Activated CD8-positive, alpha-beta memory T cell treated with anti-CD3 and anti-CD28 coated beads, Interleukin-2, amount 10 ng/mL, durations not matched to agents 7 days and 5 days (primary cell): ENCODE measurements at places on chromosomes 3 and 15.

- peak; percentile 43 for DNase-seq
- H3K36me3 ChIP-seq, result no peaks in the 10 kb centered on the region
- H3K27me3 ChIP-seq, result no peaks in the 10 kb centered on the region
- no peak overlapping the region for H3K4me3 ChIP-seq
- no peak overlapping the region for H3K27ac ChIP-seq
Measured at GRCh38 chr3:10964537-10965167, 27.9 kb upstream of the SLC6A1 start.

GRCh38 chr3:37136067-37136466 is 38.3 kb downstream of the LRRFIP2 start:
- peaks cover 8% of the 10 kb centered on the region for H3K4me1 ChIP-seq
- H3K27ac ChIP-seq, result no peak overlapping the region
- no peak for DNase-seq
- H3K27me3 ChIP-seq, result no peaks in the 10 kb centered on the region
- no peak overlapping the region for H3K4me3 ChIP-seq

GRCh38 chr15:90609242-90610180 is 79.8 kb downstream of the CRTC3 start:
- peaks cover 28% of the 10 kb centered on the region for H3K36me3 ChIP-seq
- no peak overlapping the region for H3K27ac ChIP-seq
- no peak overlapping the region for H3K4me3 ChIP-seq
- H3K4me1 ChIP-seq, result peaks cover 7% of the 10 kb centered on the region

- no peaks in the 10 kb centered on the region for H3K27me3 ChIP-seq
- no peaks in the 10 kb centered on the region for H3K36me3 ChIP-seq
- no peaks in the 10 kb centered on the region for H3K4me1 ChIP-seq
Measured at GRCh38 chr3:24351779-24352469, 142.7 kb downstream of the THRB start.

GRCh38 chr3:9951126-9951525 is 1.1 kb downstream of the PRRT3 start:
- DNase-seq, result no peak
- no peaks in the 10 kb centered on the region for H3K36me3 ChIP-seq
- peak overlapping the region; percentile 62 for H3K27ac ChIP-seq
- H3K4me3 ChIP-seq, result peak overlapping the region; percentile 76
- H3K27me3 ChIP-seq, result no peaks in the 10 kb centered on the region
- peaks cover 20% of the 10 kb centered on the region for H3K4me1 ChIP-seq

DNA sequence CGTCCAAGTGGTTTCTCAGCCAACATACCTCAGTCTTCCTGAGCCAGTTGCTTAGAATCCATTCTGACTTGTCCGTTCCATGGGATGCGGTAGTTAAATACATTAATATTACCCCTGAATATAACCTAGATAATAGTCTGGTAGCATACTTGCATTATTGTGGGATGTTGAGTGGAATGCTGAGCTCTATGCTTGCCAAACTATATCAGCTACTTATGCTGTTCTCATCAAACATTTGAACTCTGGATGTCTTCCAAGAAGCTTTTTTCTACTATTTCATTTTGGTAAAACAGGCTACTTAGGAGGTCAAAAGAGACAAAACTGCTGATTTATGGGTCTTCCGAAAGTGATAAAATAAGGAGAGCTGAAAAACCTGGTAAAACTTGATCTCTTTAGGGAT is 429.5 kb downstream of the NAALADL2 start:
- H3K36me3 ChIP-seq, result no peaks in the 10 kb centered on the region
- no peak for DNase-seq
- H3K27me3 ChIP-seq, result no peaks in the 10 kb centered on the region
- no peak overlapping the region for H3K4me3 ChIP-seq

DNA sequence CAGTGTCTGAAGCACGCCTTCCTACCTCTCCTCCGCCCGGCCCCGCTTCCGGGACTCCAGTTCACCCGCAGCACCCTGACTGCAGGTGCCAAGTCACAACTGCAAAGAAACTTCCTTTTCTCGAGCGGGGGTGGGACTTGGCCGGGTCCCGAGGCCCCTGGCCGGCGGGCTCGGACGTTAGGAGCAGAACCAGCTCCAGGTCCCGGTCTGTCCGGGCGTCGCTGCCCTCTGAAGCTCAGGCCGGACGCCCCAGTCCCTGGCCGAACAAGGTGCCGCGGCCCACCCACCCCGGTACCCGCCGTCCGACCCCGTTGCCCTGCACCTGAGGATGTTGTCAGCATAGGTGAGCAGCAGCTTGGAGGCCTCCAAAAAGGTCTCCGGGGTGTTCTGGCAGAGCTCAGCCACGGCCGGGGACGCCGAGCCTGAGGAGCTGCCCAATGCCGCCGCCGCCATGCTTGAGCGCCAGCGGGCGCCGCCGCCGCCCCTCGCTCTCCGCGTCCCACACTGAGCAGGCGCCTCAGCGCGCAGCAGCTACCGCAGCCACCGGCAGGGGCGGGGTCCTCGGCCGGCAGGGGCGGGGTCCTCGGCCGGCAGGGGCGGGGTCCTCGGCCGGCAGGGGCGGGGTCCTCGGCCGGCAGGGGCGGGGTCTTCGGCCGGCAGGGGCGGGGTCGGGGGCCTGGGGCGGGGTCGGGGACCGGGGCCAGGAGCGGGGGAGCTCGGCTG is at the start of gene NGLY1:
Gene NGLY1, minus strand, starts transcription at position 506 of the 723 bp plus-strand sequence. Its CDS starts 53 bp downstream, at position 453.
- peak within 1 kb of the TSS; percentile 84 for H3K27ac ChIP-seq
- H3K27me3 ChIP-seq, result no peaks in the 10 kb centered on the region
- peaks cover 42% of the 10 kb centered on the region for H3K4me1 ChIP-seq
- peaks cover 19% of the 10 kb centered on the region for H3K36me3 ChIP-seq
- DNase-seq, result peak; percentile 88
- peak within 1 kb of the TSS; percentile 94 for H3K4me3 ChIP-seq

DNA sequence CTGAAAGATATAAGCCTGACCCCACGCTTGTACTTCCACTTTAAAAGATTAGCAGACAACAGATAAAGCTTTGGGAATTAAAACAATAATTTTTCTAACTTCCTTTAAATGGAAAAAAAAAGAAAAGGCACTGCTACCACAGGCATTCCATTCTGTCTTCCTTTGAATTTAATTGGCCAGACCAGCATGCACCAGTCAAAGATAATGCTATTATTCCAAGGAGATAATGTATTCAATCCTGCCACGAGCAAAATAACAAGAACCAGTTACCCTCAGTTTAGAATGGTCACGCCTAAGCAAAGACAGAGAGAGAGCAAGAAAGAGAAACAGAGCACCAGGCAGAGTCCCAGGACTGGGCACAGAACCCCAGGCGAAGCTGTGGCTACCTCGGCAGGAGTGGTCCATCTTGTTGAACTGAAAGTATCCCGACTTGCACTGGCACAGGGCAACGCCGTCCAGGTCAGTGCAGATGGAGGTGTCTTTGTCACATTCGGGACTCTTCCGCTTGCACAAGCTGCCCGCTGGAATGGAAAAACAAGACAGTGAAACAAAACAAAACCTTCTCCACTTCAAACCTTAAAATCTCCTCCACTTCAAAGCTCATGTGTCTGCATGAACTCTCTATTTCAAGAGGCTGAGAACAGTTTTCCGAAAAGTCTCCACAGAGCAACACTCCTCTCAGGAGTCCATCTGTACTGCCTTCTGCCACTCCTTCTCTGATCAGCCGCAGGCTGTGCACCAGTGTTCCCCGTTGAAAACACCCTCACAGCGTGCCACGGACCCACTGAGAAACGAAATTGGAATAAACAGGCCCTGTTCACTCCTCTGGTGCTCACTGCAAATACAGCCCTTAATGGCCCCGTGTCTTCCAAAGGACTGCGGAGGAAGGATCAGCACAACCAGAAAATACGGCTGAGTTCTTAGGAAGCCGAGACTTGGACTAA is 58.2 kb downstream of the HEG1 start:
- H3K4me1 ChIP-seq, result peaks cover 16% of the 10 kb centered on the region
- H3K4me3 ChIP-seq, result no peak overlapping the region
- DNase-seq, result no peak
- H3K36me3 ChIP-seq, result peaks cover 32% of the 10 kb centered on the region
- H3K27ac ChIP-seq, result no peak overlapping the region

GRCh38 chr3:65210026-65210814 is 522.4 kb upstream of the ADAMTS9 start:
- no peak for DNase-seq
- H3K4me1 ChIP-seq, result no peaks in the 10 kb centered on the region
- no peak overlapping the region for H3K27ac ChIP-seq
- H3K4me3 ChIP-seq, result no peak overlapping the region
- no peaks in the 10 kb centered on the region for H3K36me3 ChIP-seq

- peaks cover 11% of the 10 kb centered on the region for H3K4me1 ChIP-seq
- no peaks in the 10 kb centered on the region for H3K36me3 ChIP-seq
- no peak overlapping the region for H3K4me3 ChIP-seq
- H3K27me3 ChIP-seq, result peaks cover 39% of the 10 kb centered on the region
Measured at GRCh38 chr3:134369231-134369741, 5.0 kb downstream of the AMOTL2 start.

DNA sequence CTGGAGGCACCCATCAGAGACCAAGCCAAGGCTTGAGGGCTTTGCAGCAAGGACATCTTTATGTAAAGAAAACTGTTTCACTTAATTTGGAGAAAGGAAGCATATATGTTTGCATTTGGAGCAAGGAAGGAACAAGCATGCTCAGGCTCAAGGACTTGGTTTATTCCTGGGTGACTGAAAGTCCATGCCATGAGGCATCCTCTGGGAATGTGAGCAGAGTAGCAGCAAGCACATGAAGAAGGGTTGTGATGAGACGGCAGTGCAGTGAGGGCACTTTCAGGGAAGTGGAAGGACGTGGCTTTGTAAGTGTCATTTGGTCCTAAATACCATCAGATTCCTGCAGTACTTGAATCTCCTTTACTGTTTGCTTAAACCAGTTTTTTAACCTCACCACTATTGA is 26.8 kb downstream of the POLG start:
- H3K4me1 ChIP-seq, result peaks cover 8% of the 10 kb centered on the region
- H3K4me3 ChIP-seq, result no peak overlapping the region
- H3K27ac ChIP-seq, result no peak overlapping the region
- DNase-seq, result no peak
- peaks cover 77% of the 10 kb centered on the region for H3K36me3 ChIP-seq

DNA sequence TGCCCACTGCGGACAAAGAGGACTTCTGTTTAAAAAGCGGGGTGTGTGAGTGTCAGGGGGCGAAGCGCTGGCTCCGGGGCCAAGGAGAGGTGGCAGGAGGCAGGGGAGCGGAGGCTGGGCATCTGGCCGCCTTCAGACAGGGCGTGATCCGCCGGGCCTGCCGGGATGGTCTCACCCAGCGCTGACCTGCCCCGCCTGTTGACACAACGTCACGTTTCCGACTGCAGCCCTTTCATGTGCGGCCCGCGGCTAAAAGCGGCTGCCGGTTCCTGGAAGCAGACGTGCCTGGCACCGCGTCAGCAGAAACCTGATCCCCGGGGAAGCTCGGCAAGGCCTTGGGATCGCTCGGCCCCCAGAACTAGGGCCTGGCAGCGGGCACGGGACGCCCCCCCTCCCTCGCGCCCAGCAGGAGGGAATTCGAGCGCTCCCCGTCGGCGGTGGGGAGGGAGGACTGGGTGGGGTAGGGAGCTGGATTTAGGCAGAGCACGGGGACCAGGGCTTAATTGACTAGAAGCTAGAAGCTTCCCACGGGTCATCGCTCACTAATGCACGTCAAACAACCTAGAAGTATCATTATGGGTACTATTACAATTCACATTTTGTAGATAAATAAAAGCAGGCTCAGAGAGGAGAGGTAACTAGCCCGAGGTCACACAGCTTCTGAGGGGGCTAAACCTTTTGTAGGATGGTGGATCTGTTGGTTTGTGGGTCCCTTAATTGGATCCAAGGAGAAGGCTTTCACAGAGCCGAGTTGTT is 7.7 kb downstream of the BHLHE40 start:
- H3K27ac ChIP-seq, result peak overlapping the region; percentile 92
- H3K36me3 ChIP-seq, result peaks cover 41% of the 10 kb centered on the region
- no peaks in the 10 kb centered on the region for H3K27me3 ChIP-seq
- peak overlapping the region; percentile 93 for H3K4me3 ChIP-seq
- DNase-seq, result peak; percentile 92

GRCh38 chr3:9244495-9245183 is 4.8 kb downstream of the SRGAP3 start:
- H3K27me3 ChIP-seq, result peaks cover 32% of the 10 kb centered on the region
- no peak for DNase-seq
- H3K36me3 ChIP-seq, result no peaks in the 10 kb centered on the region
- H3K27ac ChIP-seq, result no peak overlapping the region

DNA sequence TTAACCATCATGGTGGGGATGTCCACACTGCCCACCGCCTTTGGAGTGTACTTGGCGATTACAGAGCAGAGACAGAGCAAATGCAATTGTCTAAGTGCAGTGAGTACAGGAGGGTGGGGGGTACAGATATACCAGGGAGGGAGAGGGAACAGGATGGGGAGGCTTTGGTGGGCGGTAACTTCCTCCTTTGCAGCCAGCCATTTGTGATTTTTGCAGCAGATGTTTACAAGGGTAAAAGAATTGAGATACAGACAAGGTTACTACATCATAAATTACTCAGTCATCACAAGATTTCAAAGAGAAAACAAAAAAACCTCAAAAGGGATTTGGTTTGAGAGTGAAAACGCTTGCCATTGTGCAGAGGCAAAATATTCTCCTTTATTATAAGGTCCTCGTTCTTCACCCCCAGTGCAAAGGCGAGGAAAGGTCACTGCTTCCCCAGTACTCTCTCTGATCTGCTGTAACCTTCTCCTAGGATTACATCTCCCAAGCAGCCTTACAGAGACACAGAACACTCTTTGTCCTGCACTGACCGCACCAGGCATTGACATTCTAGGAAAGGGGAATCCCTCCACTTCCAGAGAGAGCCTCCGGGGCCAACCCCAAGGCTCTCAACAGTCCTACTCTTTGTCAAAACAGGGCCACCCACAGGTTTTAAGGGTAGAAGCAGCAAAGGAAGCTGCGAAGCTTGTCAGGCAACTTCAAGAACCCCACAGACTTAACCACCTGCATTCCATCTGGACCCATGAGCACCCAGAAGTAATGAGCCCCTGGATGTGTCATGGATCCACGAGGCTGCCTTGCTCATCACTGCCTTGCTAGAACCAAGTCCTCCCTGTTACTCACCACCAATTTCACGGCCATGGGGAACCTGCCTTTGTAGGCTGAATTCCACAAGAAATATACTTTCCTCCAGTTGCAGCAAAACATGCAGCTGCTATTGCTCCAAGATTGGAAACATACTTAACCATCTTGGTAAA is 117.3 kb downstream of the ADAMTS17 start:
- no peak overlapping the region for H3K27ac ChIP-seq
- no peaks in the 10 kb centered on the region for H3K36me3 ChIP-seq
- H3K4me3 ChIP-seq, result no peak overlapping the region
- H3K4me1 ChIP-seq, result peaks cover 3% of the 10 kb centered on the region
- H3K27me3 ChIP-seq, result no peaks in the 10 kb centered on the region

DNA sequence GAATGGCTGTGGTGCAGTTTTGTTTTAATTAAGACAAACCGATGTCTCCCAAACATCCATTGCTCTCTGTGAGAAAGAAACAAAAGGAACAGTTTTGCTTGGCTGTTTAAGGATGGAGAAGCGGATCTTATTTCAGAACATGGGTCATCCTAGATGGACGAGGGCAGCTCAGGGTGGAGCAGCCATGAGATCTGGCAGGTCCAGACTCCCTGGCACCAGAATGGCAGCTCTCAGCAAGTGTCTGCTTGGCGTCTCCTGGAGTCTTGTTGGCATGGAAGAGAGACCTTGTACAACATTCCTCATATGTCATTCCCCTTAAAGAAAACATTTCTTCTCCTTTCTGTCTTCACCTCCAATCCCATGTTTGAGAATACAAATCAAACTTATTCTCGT is 93.8 kb downstream of the ADAMTSL3 start:
- no peak overlapping the region for H3K4me3 ChIP-seq
- H3K27me3 ChIP-seq, result peaks cover 2% of the 10 kb centered on the region
- DNase-seq, result no peak
- no peak overlapping the region for H3K27ac ChIP-seq
- H3K36me3 ChIP-seq, result no peaks in the 10 kb centered on the region
- peaks cover 2% of the 10 kb centered on the region for H3K4me1 ChIP-seq
